ENCODE measurements at places on chromosomes 11 and 22. TPM values are rescaled to one million over a fixed set of nuclear protein-coding genes. Genes with fewer than 3 reads are reported as not detected.

MIAT gene
- 0.57 TPM for total RNA-seq

CARS1 gene
- total RNA-seq, result 31.5 TPM

ANO9 gene
- 11.0 TPM for total RNA-seq

TRIM49D1 gene
- total RNA-seq, result not detected

JAML gene
- total RNA-seq, result 2.2 TPM

ARVCF gene
- total RNA-seq, result 3.1 TPM

FOLR2 gene
- 1.7 TPM for total RNA-seq

IRAG1 gene
- total RNA-seq, result 5.9 TPM

SGSM1 gene
- total RNA-seq, result 0.09 TPM

APOA4 gene
- total RNA-seq, result not detected

APOL4 gene
- 1.3 TPM for total RNA-seq

DNA sequence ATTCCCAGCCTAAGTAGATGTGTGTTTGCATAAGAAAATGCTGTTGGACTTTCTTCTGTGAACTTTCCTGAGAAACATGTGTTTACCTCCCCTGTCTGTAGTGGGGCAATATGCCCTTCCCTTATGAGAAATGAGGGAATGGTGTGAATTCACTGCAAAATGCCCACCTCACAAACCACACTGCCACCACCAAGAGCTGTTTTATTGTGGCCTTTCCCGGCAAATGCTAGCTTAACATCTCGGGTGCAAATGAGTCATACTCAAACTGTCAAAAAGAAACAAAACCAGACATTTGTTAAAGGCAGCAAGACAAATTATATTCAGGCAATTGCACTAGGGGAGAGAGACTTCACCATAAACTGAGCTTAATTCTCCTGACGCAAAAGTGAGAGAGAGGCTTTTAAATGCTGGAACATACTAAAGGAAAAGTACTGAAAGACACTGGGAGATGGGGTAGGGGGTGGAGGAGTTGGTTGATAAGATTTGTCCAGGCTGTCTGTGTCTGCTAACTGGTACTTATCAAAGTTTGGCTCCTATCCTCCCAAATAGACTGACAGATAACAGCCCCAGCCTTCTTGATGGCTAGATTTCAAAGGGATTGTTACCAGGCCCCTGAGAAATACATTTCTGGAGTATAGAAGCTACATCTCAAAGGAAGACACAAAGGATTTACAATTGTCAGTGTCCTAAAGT lies 70.9 kb upstream of the OR5AK2 start:
- H3K27me3 ChIP-seq, result no peaks in the 10 kb centered on the region
- H3K27ac ChIP-seq, result no peak overlapping the region
- DNase-seq, result no peak
- no peaks in the 10 kb centered on the region for H3K4me1 ChIP-seq

DNA sequence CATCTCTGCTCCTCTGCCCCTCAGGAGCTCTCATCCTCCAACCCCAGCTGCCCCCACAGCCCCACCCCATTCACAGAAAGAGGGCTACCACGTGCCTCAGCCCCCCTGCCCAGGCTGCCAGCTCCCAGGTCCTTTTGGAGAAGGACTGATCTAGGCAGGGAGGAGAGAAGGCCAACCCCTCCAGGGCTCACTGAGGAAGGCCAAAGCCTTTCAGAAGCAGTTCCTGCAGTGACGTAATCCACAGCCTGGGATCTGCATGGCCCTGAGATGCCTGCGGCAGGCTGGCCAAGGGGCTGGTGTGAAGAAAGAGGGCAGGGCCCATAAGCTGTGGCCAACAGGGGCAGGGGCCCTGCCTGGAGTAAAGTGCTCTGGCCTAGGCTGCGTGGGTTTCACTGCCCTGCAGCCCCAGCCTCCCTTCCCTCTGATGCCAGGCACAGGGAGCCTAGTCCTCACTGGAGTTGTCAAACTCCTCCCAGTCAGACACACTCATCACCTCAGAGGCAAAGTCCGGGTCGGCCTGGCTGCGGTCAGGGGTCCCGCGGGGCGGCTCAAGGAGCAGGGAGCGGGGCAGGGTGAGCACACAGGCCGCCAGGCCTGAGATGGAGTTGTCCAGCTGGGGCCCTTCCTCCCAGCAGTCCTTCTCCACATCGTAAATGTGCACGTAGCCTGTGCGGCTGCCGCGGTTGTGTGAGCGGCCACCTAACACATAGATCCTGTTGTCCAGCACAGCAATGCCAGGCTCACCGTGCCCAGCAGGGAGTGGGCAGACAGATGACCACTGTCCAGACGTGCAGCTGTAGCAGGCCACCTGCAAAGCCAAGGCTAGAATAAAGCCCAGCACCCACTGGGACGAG lies 4.2 kb upstream of the SCARF2 start:
- H3K36me3 ChIP-seq, result no peaks in the 10 kb centered on the region
- H3K4me1 ChIP-seq, result peaks cover 11% of the 10 kb centered on the region
- H3K27ac ChIP-seq, result peak overlapping the region; percentile 36
- DNase-seq, result no peak

GRCh38 chr11:132665205-132665604 lies 867.1 kb downstream of the OPCML start:
- no peaks in the 10 kb centered on the region for H3K36me3 ChIP-seq
- H3K27me3 ChIP-seq, result no peaks in the 10 kb centered on the region
- no peak overlapping the region for H3K27ac ChIP-seq
- H3K4me3 ChIP-seq, result no peak overlapping the region
- no peak for DNase-seq

DNA sequence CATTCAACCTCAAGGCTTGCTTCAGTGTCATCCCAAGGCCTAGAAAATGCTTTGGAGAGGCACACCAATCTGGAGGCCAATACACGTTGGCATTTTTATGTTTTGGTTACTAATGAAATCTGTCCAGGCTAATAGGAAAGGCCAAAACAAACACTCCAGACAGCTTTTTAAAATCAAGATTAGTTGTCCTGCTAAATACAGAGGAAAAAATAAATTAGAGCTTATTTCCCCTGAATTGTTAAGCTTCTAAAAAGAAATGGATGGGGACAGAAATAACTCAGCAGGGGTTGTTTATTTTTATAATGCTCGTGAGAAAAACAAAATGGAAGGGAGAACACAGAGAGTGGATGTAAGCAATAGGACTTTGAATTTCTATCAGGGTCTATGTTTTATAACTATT lies 438.5 kb upstream of the LRRC4C start:
- H3K27ac ChIP-seq, result no peak overlapping the region
- H3K36me3 ChIP-seq, result no peaks in the 10 kb centered on the region
- DNase-seq, result no peak
- no peaks in the 10 kb centered on the region for H3K27me3 ChIP-seq

DNA sequence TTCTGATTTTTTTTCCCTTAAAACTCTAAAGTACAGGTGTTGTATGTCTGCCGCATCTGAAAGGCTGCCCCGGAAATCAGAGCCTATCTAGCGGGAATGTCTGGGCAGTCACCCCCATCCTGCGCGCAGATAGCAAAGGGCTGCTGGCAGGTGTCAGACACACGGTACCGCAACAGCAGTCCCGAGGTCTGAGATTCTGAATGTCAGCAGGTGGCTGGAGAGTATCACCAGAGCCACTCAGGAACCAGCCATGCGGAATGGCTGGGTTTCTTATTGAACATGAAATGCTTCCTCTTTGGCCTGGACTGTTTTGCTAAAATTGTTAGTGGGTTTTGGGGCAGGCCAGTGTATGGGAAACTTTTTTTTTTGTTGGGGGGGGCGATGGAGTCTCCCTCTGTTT lies 53.3 kb downstream of the CERK start:
- no peaks in the 10 kb centered on the region for H3K36me3 ChIP-seq
- peaks cover 60% of the 10 kb centered on the region for H3K4me1 ChIP-seq
- H3K4me3 ChIP-seq, result no peak overlapping the region
- H3K27me3 ChIP-seq, result no peaks in the 10 kb centered on the region
- no peak for DNase-seq

DNA sequence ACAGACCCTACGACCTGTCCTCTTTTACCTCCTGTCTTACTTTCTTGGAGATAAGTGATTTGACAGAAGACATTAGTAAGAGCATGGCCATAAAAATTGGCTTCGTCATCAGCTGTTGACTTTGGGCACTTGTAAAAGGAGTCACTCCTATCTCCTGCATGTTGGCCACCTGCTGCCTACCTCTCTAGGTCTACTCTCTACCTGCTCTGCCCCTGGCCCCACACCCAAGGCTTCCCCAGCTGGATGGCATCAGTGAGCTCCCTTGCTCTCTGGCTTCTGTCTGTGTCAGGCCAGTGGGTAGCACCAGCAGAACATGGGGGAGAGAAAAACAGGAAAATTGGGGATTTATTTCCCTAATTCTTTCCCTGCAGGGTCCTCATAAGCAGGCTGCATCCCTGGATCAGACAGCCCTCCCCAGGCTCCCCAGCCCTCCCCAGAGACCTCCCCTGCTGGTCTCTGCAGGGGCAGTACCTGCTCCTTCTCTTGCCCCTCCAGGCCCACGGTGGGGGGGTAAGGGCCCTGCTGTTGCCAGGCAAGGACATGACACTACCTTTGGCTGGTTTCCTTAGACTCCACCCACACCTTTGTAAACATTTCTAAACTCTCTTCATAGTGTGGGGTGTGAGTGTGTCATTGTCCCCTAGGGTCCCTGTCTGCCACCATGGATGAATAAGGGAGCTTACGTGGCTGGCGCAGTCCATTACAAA lies 157.0 kb upstream of the NECTIN1 start:
- H3K27ac ChIP-seq, result no peak overlapping the region
- H3K4me3 ChIP-seq, result no peak overlapping the region
- no peaks in the 10 kb centered on the region for H3K36me3 ChIP-seq
- no peaks in the 10 kb centered on the region for H3K27me3 ChIP-seq
- DNase-seq, result no peak
- no peaks in the 10 kb centered on the region for H3K4me1 ChIP-seq

DNA sequence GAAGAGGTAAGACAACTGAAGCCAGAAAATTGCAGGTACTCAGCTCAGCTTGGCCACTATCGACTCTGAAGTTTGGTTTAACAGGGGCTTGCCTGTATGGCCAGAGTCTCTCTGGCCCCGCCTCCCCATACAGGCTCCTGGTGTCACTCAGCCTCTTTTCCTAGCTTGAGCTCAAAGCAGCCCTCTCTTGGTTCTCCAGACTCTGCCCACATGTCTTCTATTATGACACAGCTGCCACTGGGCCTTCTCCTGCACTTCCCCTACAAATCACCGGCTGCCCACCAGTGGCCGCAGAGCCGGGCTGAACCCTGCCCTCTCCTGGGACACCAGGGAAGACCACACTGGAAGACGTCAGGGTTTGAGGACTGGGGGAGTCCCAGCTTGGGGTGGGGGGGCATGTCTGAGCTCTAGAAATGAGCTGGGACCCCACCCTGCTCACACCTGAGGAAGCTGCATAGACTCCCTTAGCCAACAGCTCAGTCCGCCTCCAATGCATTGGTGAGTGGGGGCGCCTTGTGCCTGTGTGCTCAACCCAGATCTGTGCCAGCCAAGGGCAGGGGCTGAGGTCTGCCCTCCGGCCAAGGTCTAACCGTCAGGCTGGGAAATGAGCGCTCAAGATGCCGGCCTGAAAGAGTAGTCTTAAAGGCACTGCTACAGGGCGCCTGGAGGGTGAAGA lies 94.4 kb upstream of the LMO1 start:
- no peaks in the 10 kb centered on the region for H3K36me3 ChIP-seq
- no peaks in the 10 kb centered on the region for H3K27me3 ChIP-seq
- H3K4me3 ChIP-seq, result no peak overlapping the region
- DNase-seq, result no peak

DNA sequence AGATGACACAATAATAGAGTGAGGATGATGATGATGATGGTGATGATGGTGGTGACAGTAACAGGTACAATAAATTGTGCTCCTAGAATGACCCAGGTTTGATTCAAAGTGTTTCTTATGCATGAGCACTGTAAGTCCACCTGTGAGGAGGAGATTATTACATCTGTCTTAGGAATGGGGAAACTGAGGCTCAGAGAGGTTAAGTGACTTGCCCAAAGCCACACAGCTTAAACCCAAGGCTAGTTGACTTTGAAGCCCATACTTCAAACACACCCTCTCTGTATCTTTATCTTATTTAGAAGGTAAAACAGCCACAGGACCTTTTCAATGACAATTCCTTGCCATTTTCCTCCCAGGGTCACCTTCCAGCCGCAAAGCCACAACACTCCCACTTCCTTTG lies 88.9 kb downstream of the MIAT start:
- no peaks in the 10 kb centered on the region for H3K4me1 ChIP-seq
- no peak for DNase-seq
- no peaks in the 10 kb centered on the region for H3K27me3 ChIP-seq
- H3K27ac ChIP-seq, result no peak overlapping the region
- H3K36me3 ChIP-seq, result no peaks in the 10 kb centered on the region

DNA sequence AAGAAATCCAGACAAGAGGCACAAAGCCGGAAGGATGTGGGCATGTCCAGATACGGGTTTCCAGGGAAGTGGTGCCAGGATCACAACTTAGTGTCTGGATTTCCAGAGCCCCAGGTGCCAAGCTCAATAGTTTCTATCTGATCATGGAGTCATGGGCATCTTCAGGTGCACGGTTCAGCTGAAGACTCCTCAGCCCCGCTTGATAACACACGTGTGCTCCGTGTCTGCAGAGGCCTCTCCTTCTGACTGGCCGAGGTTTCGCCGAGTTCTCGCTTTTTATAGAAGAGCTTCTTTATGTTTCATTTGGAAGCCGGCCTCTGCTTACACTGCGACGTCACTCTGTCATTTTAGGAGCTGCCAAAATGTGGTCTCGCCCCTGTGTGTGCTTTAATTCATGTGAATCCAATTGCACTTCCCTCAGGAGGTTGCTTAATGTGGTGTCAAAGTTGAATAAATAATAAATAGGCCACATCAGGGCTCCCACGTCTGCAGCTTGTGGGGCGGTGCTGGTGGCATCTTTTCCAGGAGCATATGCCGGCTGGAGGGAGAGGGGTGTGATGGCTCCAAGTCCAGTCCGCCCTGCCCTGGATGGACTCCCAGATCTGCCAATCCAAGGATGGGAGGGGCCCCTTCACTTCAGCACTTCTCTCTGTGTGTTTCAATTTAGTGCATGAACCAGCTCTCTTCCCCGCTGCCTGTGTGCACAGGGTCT lies 1410.8 kb downstream of the TBC1D22A start:
- no peaks in the 10 kb centered on the region for H3K27me3 ChIP-seq
- H3K4me3 ChIP-seq, result no peak overlapping the region
- no peak for DNase-seq
- H3K4me1 ChIP-seq, result no peaks in the 10 kb centered on the region
- no peak overlapping the region for H3K27ac ChIP-seq

DNA sequence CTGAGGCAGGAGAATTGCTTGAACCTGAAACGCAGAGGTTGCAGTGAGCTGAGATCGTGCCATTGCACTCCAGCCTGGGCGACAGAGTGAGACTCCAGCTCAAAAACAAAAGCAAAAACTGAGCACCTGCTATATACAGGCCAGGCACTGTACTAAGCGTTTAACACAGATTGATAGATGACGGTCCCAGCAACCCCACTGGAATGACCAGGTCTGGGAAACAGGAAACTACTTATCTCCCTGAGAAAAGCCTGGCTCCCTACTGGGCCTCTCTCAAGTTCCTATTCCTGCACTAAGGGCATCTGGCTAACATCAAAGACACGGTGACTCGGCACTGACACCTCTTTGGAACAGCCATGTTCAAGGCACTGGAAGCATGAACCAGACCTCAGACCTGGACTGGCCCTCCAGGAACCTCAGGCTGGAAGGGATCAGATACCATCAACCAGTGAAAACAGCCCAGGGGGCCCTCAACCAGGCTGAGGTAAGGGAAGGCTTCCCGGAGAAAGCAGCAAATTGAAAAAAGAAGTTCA lies 16.6 kb downstream of the ARAP1 start:
- H3K4me3 ChIP-seq, result no peak overlapping the region
- H3K4me1 ChIP-seq, result peaks cover 62% of the 10 kb centered on the region
- no peak overlapping the region for H3K27ac ChIP-seq
- no peak for DNase-seq
